Activated naive CD4-positive, alpha-beta T cell (primary cell): ENCODE measurements at places on chromosomes 1 and 21.

GRCh38 chr21:34034369-34035014 is 38.9 kb upstream of the MRPS6 start:
- no peak for DNase-seq

DNA sequence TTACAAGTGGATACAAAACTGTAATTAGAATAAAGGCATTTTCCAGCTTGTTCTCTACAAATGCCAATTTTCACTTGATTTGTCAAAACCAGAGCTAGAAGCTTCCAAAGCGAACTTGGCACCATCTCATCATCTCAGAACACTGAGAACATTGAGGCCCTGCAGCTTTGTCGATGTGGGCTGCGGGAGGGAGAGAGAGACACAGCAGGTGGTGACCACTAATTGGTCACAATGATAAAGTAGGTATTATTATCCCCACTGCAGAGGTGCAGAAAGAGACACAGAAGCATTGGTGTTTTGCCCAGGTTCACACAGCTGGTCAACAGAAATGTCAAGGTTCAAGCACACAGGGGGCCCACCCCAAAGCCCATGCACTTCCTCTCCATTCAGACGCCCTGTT is 72.2 kb upstream of the KRTAP19-8 start:
- DNase-seq = no peak

- DNase-seq = no peak
Measured at GRCh38 chr1:212557739-212558692, 50.5 kb upstream of the ATF3 start.

GRCh38 chr1:85888921-85889320 is 180.7 kb upstream of the ZNHIT6 start:
- DNase-seq = no peak

DNA sequence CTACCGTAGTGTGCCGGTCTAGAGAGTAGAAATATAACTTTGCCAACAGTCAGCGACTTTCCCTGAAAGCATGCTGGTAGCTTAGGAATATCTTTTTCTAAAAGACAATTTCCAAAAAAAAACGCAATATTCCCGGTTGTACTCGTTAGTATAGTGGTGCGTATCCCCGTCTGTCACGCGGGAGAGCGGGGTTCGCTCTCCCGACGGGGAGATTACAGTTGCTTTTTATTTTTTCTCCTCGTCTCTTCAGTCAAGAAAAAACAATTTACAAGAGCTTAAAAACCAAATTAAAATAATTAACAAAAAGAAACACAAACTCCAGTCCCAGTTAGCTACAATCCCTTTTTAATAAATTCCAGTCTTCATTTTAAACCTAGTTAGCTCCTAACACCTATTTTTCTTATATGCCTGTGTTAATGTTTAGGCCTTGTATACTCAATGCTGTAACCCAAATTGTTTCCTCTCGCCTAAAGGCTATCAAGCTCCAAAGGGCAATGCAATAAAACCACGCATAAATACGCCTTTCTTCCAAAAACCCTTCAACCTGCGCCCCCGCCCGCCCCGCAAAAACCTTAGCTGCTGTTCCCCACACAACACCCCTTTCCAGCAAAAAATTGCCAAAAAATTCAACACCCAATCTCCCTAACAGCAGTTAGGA is 7.8 kb downstream of the HSPA6 start:
- DNase-seq = no peak

DNA sequence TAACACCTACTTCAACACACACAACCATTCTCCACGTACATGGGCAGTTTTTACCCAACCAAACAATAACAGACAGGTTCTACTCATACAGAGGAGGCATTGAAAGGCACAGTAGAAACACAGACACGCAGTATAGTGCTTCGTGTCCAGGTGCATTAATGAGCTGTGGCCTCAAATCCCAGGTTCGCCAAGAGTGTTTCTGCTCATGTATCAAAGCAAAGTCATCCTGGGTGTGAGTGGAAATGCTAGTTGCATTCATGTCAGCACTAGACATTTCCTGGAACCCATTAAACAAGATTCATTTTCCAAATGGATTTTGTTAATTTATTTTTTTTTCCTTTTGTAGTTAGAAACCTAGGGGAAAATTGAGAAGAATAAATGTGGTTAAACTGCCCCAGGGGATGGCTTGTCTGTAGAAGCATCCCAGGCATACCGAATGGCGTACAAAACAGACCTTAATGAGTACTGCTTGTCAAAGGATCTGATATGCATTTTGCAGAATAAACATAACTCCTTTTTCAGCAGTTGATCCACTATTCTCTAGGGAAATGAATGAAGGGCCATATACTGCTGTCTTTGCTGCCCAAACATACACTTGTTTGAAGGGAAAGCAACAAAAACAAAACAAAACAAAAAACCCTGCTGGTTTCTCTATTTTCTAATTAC is 298.6 kb upstream of the ST6GALNAC5 start:
- no peak for DNase-seq

DNA sequence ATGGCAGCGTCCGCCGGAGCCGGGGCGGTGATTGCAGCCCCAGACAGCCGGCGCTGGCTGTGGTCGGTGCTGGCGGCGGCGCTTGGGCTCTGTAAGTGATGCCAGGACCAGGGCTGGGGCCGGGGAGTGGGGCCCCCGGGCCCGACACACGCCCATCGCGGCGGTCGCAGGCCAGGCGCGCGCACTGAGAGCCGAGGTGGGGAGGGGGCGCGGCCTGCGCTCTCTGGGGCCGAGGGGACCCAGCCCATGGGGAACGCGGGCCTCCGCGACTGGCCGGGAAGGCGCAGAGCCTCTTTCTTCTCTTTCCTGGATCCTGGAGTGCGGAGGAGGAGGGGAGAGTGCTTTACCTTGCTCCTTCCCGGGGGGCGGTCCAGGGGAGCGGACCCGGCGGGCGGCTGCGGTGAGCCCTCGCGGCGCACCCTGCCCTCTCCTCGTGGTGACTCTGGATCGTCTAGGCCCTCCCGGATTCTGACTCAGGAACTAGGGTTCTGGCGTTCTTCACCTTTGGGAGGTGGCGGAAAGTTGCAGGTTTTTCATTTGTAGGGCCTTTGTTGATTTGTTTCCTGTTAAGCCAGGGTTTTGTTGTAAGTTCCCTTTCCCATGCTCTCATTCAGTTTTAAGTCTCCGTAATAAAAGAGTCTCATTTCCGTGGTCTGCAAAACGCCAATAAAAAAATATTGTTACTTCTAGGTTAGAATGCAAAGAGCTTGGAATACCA is 529 bp downstream of the MPZL1 start:
- DNase-seq = no peak

GRCh38 chr1:37434292-37435225 is 39.8 kb upstream of the ZC3H12A start:
- peak; percentile 57 for DNase-seq

DNA sequence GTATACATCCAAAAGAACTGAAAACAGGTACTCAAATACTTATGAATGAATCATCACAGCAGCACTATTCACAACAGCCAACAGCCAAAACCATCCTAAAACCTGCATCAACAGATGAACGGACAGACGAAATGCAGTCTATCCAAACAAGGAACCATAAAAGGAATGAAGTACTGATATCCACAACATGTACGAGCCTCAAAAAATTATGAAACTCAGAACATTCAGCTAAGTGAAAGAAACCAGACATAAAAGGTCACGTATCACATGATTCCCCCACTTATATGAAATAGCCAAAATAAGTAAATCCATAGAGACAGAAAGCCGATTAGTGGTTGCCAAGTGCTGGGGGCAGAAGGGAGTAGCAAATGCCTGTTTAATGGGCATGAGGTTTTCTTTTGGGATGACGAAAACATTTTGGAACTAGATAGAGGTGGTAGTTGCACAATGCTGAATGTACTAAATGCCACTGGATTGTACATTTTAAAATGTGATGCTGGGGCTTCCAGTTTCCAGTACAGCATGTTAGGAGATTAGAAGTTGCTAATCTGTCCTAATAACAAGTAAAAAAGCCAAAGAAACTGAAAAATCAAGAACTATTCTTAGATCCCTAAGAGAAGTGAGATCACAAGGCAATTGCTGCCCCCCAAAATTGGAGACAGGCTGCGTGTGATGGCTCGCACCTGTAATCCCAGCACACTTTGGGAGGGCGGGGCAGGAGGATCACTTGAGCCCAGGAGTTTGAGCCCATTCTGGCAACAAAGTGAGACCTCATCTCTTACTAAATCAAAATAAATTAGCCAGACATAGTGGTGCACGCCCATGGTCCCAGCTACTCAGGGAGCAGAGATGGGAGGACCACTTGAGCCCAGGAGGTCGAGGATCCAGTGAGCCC is 25.3 kb downstream of the CLSTN1 start:
- DNase-seq = no peak

DNA sequence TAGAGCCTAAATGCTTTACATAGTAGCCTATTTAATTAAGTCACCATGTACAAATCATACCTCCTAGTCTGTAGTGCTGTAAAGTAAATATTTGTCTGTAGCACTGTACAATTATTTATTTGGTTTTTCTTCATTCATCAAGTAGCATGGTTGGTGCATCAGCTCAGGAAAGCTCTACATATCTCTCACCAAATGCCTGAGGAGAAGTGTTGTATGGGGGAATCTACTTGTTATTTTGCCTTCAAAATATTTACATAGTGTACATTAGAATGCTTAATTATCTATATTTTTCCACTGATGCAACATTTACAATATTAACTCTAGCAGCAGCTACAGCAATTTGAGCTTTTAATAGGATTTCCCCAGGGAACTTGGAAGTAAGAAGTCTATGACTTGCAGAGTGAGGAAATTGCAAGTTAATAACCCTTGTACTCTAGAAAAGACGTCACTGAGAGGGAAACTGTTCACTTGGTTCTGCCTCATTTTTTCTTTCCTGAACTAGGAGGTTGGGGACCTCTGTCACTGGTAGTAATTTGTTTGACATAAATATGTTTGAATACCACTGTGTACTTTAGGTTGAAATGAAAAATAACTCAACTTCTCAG is 207.4 kb downstream of the PDE4B start:
- no peak for DNase-seq

GRCh38 chr1:61612602-61613001 is 112.3 kb downstream of the TM2D1 start:
- no peak for DNase-seq

DNA sequence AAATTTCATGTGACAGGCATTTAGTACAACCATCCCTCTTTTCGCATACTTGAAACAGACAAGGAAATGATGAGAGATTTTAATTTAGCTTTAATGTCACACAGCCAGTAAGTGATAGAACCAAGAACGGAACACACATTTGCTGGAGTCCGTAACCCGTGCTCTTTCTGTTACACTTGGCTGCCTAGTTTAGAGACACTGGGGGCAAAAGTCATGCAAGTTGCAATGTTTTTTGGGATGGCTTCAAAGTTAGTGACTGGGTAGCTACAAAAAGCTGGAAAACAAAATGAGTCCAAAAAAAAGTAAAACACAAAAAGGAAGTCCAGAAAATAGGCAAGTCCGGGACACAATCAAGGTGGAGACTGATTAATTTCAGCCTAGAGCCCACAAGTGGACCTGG is 5.9 kb downstream of the NID1 start:
- no peak for DNase-seq

DNA sequence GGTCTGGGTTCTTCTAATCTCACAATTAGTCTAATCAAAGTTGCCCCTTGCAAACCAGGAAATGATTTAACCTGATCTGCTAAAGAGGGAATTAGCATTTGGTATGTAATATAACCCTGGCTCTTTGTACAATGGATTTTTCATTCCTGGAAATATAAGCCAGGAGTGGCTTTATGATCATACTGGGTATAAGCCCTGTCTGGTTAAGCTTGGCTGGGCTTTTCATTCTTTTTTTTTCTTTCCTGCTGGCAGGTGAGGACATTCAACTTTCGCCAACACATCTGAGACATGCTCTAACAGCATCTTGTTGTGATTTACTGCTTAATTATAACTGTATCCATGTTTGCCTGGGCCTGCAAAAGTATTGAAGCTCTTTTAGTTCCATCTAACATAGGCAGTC is 20.4 kb upstream of the SDE2 start:
- no peak for DNase-seq

DNA sequence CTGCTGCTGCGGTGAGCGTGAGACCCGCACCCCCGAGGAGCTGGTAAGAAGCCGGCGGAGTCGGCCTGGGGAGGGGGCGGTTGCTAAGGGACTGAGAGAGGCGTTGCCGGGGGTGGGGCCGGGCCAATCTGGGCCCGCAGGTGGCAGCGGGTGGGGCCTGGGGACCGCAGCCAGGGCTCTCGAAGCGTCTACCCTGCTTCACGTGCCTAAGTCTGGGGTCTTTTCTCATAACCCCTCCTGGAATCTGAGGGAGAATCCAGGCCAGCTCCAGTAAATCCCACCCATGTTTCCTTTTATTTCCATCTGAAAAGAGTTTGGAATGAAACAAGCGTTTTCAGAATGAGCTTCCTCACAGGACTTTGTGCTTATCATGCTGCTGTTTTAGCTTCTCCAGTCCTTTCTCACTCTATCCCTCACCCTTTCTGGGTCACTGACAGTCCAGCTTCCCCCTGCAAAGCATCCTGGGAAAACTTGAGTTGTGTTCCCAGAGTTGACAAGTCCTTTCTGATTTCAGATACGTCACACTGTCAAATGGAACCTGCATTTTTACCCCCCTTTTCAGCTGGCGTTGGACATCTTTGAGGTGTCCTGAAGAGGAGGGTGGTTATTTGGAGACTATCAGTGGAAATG is 431 bp downstream of the CLCN6 start:
- DNase-seq = peak; percentile 80

GRCh38 chr1:25628741-25629421 is 12.3 kb downstream of the MAN1C1 start:
- DNase-seq = no peak

- DNase-seq = no peak
Measured at GRCh38 chr21:22582026-22582425, 1583.8 kb downstream of the NCAM2 start.

DNA sequence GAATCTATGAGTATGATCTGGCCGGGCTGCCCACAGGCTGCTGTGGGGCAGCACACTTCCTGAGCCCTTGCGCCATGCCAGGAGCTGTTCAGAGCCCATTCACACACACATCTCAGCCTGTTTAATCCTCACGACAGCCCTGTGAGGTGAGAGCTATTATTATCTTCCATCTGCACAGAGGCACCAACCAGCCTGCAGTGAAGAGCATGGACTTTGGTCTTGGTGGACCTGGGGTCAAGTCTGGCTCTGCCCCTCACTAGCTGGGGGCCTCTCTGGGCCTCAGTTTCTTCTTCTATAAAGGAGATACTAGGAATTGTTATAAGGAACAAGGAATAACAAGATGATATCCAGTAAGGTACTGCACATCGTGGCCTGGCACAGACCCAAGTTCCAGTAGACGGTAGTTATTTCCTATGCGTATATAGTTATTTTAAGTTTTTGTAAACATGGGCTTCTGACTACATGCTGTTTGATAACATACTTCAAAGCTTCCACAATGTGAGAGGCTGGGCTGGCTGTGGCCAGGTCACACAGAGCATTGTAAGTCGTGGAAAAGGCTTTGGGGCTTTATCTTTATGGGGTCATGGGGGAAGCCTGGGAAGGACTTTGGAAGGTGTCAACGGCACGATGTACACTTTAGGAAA is 3.4 kb upstream of the PADI2 start:
- DNase-seq = no peak

GRCh38 chr1:69569175-69569541 is 1.4 kb downstream of the LRRC7 start:
- no peak for DNase-seq

DNA sequence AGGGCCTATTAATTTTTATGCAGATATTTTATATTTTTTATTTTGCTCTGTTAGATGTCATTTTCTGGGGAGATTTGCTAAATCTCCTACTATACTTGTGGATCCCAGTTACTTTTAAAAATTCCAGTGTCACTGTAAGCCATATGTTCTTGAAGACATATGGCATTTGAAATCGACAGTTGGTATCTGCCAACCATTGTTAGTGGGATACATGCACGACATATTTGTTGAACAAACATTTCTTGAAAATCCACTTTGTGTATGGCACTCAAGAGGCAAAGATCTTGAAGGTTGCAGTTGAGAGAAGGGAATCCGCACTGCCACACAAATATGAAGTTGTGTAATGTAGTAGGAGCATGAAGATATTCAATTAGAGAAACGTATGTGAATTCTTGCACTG is 287.7 kb downstream of the HHAT start:
- DNase-seq = no peak
